ENCODE measurements at places on chromosomes 5 and 9.

DNA sequence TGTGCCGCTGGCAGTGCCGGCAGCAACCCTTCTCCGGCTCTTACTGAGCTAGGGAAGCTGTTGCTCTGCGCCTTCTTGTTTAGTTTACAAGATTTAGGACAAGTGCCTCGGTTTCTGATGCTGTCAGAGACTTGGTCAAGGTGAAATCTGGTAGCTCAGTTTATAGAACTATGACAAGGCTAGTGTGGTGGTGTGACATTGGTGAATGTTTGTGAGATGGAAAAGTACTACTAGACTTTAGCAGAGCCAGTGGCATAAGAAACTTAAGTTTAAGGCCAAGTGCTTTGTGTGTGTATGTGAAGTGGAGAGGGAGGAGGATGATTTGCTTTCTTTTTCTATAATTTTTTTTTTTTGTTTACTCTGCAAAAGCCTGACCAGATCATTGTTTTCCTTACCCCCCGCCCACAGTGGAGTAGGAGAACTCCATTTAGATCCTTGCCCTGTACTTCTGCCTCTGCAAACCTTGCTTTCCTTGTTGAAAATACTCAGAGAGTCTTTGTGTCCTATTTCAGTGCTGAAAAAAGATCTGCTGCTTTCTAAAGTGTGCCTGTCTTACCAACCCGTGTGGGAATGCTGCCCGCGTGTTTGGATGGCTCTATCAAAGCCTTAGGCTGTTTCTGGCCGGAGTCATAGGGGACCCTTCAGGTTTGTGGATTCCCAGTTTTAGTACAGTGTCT is 75.9 kb downstream of the TRIO start:
- no peak for DNase-seq

DNA sequence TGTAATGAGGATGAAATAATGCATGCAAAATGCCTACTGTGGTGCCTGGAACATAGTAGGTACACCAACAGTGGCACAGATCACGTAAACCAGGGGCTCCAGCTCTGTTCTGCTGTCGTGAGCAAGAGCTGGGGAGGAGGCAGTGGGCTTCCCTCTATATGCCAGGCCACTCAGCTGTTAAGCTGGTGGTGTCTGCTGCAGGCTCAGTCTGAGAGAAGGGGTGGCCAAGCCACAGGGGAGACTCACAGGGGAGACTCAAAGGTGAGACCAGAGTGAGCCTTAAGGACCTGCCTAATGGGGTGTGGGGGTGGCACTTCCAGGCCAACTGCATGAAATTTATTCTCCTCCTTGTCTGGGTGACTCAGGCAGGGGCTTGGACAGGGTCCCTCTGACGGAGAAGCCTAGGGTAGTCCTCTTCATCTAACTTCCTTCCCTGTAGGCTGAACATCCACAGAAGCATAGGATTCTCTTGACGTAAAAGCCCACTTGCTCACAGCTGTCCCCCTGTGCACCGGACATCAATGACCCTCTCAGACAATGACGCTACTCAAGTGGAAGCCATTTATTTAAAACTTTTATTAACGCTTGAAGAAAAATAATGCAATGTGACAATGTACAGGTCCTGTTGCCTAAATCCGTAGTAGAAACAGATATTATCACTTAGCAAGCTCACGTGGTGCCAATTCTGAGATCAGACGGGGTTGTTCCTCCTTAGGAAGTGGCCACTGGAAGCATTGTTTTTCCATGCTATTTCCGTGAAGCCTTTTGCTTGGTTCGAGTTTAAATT is 13.9 kb downstream of the STC2 start:
- no peak for DNase-seq

DNA sequence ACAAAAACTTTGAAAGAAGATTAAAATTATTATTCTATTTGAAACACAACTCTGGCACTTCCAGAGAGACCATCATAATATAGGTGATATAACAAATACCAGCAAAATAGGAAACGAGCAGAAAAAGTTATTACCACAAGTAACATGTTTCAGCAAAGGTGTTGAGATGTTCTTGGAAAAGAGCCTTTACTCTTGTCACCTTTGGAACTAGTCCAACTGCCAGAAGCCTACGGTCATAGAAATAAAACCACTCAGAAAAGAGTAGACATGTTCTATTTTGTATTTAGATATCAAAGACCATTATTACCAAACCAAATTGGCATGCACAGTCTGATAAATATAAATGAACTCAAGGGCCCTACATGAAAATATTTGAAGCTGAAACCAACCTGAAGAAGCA is 145.0 kb upstream of the DMAC1 start:
- DNase-seq, result no peak

DNA sequence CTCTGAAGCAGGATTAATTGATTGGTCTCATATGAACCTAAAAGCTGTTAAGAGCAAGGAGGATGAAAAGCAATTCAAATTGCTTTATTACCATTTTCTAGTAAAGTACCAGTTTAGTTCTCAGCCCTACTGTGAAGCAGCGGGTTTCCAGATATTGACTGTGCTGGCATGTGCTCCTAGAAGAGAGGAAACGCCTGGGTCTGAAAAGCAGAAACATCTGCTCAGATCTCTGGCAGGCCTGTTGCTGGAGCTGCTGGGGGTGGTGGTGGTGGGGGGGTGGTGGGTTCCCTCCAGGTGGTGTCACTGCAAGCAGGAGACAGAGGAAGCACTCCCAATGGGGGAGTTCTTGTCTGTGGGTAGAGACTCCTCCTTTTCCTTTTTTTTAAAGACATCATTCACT is 105.5 kb upstream of the ZNF462 start:
- no peak for DNase-seq

- no peak for DNase-seq
Measured at GRCh38 chr9:19156805-19157204, 29.5 kb upstream of the PLIN2 start.

DNA sequence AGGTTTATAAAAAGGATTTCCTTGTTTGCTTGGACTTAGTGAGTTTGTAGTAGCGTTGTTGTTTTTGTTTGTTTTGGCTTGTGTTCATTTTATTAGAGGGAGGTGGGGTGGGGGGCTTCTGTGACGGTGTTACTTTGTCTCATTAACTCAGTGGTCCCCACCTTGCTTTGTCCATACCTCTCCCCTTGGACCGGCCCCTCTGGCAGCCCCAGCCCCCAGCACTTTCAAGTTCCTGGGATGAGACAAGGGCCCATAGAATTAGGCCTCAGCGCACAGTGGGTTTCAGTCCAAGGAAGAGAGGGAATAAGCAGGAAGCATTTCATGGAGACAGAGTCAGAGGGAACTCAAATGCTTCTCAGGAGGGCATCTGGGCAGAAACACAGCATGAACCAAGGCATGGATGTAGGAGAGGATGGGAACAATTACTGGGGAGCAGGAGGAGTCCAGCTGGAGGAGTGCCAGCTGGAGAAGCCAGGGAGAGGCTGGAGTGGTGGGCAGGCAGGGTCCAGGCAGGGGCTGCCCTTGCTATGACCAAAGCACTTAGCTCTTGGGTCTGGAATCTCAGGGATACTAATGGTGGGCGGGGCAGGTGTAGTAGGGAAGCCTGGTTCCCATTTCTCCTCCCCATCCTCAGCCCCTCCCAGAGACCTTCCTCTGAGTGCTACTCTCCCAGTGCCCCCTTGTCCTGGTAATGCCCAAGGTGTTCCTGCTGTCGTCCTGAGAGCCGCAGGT is 23.5 kb upstream of the ENHO start:
- no peak for DNase-seq

DNA sequence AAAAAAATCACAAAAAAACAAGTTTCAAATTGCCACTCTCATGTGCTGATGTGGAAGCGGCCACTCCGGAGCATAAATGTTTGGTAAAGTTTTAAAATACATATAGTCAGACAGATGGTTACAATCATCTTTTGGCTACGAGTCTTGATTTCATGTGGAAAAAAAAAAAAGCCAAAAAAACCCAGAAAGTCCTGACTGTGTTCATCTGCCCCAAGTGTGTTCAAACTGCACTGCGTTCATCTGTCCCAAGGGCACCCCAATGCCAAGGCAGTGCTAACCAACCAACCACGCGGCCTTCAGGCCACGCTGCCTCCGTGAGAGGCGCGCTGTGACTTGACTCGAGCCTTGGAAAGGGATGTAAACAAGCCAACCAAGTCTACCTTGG is 127.1 kb downstream of the MYO10 start:
- DNase-seq, result no peak

DNA sequence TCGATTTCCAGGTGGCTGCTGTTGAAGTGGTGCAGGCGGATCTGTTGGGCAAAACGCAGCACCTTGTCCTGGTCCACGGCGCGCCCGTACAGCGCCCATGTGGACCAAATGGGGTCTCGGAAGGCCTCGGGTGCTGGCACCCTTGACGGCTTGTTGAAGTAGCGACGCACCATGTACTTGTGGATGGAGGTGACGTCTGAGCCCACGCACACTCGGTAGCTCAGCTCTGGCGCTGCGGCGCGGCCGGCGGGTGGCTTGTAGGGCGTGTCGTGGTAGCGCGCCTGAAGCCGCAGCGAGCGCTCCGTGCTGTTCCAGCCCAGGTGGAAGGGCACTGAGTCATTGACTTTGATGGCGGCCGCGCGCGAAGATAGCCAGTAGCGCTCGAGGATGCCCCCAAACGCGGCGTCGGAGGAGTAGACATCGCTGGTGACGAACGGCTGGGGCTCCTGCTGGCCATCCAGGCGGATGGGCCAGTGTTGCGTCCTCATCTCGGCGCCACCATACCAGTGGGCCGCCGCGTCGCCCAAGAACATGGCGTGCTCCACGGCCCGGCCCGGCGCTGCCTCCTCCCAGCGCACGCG is 4.7 kb downstream of the MYORG start:
- no peak for DNase-seq

DNA sequence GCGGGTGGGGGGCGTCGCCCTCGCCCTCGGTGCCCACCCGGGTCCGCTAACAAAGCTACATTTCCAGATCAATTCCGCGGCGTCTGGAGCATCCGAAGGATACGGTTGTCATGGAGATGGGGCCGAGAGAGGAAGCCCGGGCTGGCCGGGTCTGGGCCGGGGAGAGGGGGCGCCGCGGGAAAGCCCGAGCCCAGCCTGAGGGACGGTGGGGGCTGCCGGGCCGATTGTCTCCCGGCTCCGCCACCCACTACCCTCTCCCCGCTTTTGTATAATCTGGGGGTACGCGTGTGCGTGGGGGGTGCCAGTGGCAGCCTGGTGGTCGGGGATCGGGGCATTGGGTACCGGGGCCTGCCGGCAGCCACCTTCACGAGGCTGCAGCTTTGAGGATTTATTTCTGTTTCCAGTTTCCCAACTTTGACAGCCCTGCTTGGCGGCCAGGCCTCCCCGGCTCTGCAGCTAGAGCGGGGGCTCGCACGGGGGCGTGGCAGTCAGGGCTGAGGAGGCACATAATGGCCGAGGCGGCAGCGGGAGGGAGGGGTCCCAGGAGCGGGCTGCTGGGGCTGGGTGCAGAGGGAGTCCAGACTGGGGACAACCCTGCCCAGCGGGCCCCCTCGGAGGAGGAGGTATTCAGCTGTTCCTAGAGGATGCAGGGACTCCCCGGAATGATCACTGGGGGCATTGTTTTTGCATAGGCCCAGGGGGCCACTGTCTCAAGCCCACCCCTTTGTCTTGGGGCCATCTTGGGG is 626 bp downstream of the PSD2 start:
- DNase-seq, result no peak

Measured in cortex of kidney (tissue), 1 donor.